ENCODE measurements at places on chromosomes 4 and X. TPM values are rescaled to one million over a fixed set of nuclear protein-coding genes. Genes with fewer than 3 reads are reported as not detected.

GRCh38 chrX:106955004-106955772 lies 35.0 kb downstream of the CLDN2 start:
- no peak for DNase-seq
- H3K4me3 ChIP-seq: no peak overlapping the region
- peaks cover 14% of the 10 kb centered on the region for H3K4me1 ChIP-seq
- no peak overlapping the region for H3K27ac ChIP-seq
- H3K27me3 ChIP-seq: no peaks in the 10 kb centered on the region
- peaks cover 8% of the 10 kb centered on the region for H3K36me3 ChIP-seq

Gene LRP2BP
- polyA plus RNA-seq: 2.6 TPM

- H3K4me3 ChIP-seq: no peak overlapping the region
- no peak overlapping the region for H3K27ac ChIP-seq
- H3K36me3 ChIP-seq: no peaks in the 10 kb centered on the region
- H3K4me1 ChIP-seq: peaks cover 9% of the 10 kb centered on the region
- no peak for DNase-seq
Measured at GRCh38 chrX:103464072-103464773, 55.1 kb downstream of the RAB40A start.

GRCh38 chr4:47238667-47239066 lies 207.3 kb downstream of the GABRB1 start:
- H3K36me3 ChIP-seq: no peaks in the 10 kb centered on the region
- H3K27me3 ChIP-seq: no peaks in the 10 kb centered on the region

Gene RBM46
- polyA plus RNA-seq: 0.06 TPM

DNA sequence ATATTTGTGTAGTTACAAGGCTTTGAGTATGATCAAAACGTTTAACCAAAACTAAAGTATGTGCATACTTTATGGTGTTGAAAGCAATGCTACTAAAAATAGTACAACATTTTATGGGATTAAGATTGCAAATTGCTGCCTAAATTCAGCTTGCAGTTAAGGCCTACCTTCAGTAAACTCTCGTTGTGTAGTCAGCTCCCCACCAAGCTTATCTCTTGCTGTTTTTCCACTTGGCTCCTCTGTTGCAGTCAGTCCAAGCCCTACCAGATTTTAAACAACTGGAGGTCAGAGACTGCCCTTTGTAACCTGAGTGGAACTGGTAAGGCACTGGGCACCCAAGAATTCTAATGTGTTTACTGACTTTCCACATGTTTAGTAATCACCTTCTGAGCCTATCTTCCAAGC lies 25.7 kb downstream of the AFF1 start:
- no peak overlapping the region for H3K4me3 ChIP-seq
- DNase-seq: peak; percentile 62
- peak overlapping the region; percentile 53 for H3K27ac ChIP-seq

GRCh38 chr4:93342738-93343137 lies 485.8 kb upstream of the ATOH1 start:
- H3K36me3 ChIP-seq: no peaks in the 10 kb centered on the region
- no peak overlapping the region for H3K4me3 ChIP-seq
- H3K27me3 ChIP-seq: no peaks in the 10 kb centered on the region
- H3K27ac ChIP-seq: no peak overlapping the region
- H3K4me1 ChIP-seq: no peaks in the 10 kb centered on the region
- no peak for DNase-seq

Gene NXF2B
- 0.36 TPM for polyA plus RNA-seq

DNA sequence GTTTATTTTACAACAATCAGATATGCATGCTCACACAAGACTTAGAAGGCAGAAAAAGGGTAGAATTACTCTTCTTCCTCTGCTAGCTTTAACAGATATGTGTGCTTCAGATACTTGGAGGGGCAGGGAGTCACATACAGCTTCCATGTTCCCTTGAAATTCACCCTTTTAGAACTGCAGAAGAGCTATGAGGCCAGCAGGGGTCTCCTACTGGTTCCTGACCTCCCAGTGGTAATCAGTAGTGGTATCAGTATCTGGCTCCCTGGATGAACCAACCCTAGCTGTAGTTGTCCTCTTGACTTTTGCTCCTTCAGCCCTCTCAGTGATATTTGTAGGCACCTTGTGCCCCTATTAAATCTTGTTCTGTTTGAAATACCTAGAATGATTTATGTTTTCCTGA lies 81.5 kb downstream of the RCHY1 start:
- no peak overlapping the region for H3K27ac ChIP-seq
- H3K4me3 ChIP-seq: no peak overlapping the region
- no peak for DNase-seq
- no peaks in the 10 kb centered on the region for H3K36me3 ChIP-seq
- no peaks in the 10 kb centered on the region for H3K27me3 ChIP-seq

DNA sequence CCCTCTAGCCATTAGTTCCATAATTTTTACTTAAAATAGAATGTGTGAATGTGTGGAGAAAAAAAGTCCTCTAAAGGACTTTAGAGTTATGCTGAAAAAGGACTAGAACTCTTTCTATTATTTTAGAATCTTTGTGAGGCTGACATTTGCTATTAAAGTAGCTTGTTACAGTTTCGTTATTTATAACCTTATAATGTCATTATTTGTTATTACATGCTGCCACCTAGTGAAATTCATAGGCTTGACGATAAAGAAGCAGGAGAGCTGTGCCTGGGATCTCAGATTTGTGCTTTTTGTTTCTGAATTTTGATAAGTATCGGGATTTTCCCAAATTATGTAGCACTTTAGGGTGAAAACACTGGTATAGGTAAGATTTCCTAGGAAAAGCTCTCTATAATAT lies 38.5 kb upstream of the TAPT1 start:
- peak; percentile 22 for DNase-seq
- H3K27ac ChIP-seq: no peak overlapping the region
- peaks cover 3% of the 10 kb centered on the region for H3K36me3 ChIP-seq
- no peaks in the 10 kb centered on the region for H3K27me3 ChIP-seq
- no peaks in the 10 kb centered on the region for H3K4me1 ChIP-seq

- no peaks in the 10 kb centered on the region for H3K36me3 ChIP-seq
- no peaks in the 10 kb centered on the region for H3K27me3 ChIP-seq
- H3K27ac ChIP-seq: no peak overlapping the region
- DNase-seq: no peak
- no peak overlapping the region for H3K4me3 ChIP-seq
Measured at GRCh38 chr4:85243857-85244256, 231.1 kb upstream of the ARHGAP24 start.

- H3K27me3 ChIP-seq: no peaks in the 10 kb centered on the region
- H3K4me3 ChIP-seq: no peak overlapping the region
- peaks cover 14% of the 10 kb centered on the region for H3K4me1 ChIP-seq
- H3K27ac ChIP-seq: peak overlapping the region; percentile 62
- no peak for DNase-seq
- no peaks in the 10 kb centered on the region for H3K36me3 ChIP-seq
Measured at GRCh38 chrX:12986164-12986779, 11.4 kb downstream of the TMSB4X start.

Gene THAP9
- polyA plus RNA-seq: 6.7 TPM

Gene GATA1
- 0.76 TPM for polyA plus RNA-seq

- no peak overlapping the region for H3K27ac ChIP-seq
- H3K27me3 ChIP-seq: no peaks in the 10 kb centered on the region
- H3K4me3 ChIP-seq: no peak overlapping the region
- no peak for DNase-seq
- H3K4me1 ChIP-seq: peaks cover 3% of the 10 kb centered on the region
Measured at GRCh38 chr4:155946486-155946885, 7.2 kb downstream of the CTSO start.

GRCh38 chr4:100977746-100978397 lies 369.5 kb downstream of the PPP3CA start:
- no peak for DNase-seq
- no peaks in the 10 kb centered on the region for H3K4me1 ChIP-seq
- no peak overlapping the region for H3K27ac ChIP-seq
- H3K36me3 ChIP-seq: no peaks in the 10 kb centered on the region
- no peak overlapping the region for H3K4me3 ChIP-seq

Gene PRDM5
- polyA plus RNA-seq: 14.7 TPM

- H3K27me3 ChIP-seq: no peaks in the 10 kb centered on the region
- peaks cover 17% of the 10 kb centered on the region for H3K36me3 ChIP-seq
- H3K27ac ChIP-seq: no peak overlapping the region
Measured at GRCh38 chr4:79904331-79904730, 168.7 kb downstream of the ANTXR2 start.

GRCh38 chr4:145929415-145930178 lies 9.0 kb downstream of the ZNF827 start:
- peaks cover 10% of the 10 kb centered on the region for H3K4me1 ChIP-seq
- H3K27me3 ChIP-seq: no peaks in the 10 kb centered on the region
- no peak overlapping the region for H3K4me3 ChIP-seq
- no peak for DNase-seq
- no peak overlapping the region for H3K27ac ChIP-seq

DNA sequence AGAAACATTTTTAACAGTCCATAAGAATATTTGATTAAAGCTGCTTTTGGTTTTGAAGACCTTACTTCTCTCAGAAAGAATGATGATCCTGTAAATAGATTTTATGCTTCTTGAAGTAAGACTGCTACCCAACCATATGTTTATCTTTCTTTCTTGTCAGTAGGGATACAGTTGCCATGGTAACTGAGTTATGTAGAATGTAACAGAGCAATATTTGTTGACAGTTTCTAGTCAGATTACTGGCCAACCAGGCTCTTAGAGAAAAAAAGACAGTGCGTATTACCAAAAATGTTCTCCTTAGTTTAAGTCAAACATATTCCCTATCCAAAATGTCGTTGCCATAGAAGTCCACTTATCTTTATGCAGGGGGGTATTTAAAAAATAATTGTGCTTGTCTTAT lies 456.8 kb downstream of the PRR32 start:
- H3K4me1 ChIP-seq: no peaks in the 10 kb centered on the region
- H3K36me3 ChIP-seq: no peaks in the 10 kb centered on the region
- no peak for DNase-seq
- H3K27ac ChIP-seq: no peak overlapping the region

GRCh38 chr4:83207497-83208101 lies 77.0 kb downstream of the COQ2 start:
- no peaks in the 10 kb centered on the region for H3K27me3 ChIP-seq
- peaks cover 16% of the 10 kb centered on the region for H3K4me1 ChIP-seq
- no peaks in the 10 kb centered on the region for H3K36me3 ChIP-seq
- DNase-seq: peak; percentile 51
- no peak overlapping the region for H3K4me3 ChIP-seq
- no peak overlapping the region for H3K27ac ChIP-seq

DNA sequence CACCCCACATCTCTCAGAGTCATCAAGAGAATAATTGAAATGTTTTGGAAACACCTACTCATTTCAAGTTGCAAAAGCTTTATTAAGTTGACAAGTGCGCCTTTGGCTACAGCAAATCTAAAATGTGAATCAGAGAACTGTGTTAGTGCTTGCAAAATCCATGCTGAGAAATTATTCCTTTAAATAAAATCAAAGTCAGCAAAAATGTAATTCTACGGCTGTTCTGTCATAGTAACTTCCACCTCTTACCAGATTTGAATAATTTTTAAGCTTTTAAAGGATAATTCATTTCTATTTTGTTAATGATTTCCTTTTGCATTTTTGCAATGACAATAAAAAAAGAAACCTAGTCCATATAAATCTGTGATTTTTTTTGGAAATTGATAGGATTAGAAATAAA lies 1779.1 kb downstream of the STIM2 start:
- no peak for DNase-seq
- no peak overlapping the region for H3K4me3 ChIP-seq
- H3K4me1 ChIP-seq: no peaks in the 10 kb centered on the region
- no peaks in the 10 kb centered on the region for H3K36me3 ChIP-seq
- H3K27ac ChIP-seq: no peak overlapping the region

- no peaks in the 10 kb centered on the region for H3K4me1 ChIP-seq
- H3K27me3 ChIP-seq: no peaks in the 10 kb centered on the region
- H3K4me3 ChIP-seq: no peak overlapping the region
- no peak overlapping the region for H3K27ac ChIP-seq
- H3K36me3 ChIP-seq: no peaks in the 10 kb centered on the region
Measured at GRCh38 chr4:137685357-137685756, 153.1 kb upstream of the PCDH18 start.

Gene DMD
- 23.3 TPM for polyA plus RNA-seq

- H3K27me3 ChIP-seq: peaks cover 3% of the 10 kb centered on the region
- no peak overlapping the region for H3K27ac ChIP-seq
- no peak overlapping the region for H3K4me3 ChIP-seq
- no peaks in the 10 kb centered on the region for H3K4me1 ChIP-seq
Measured at GRCh38 chr4:54433686-54434085, 204.6 kb downstream of the PDGFRA start.

DNA sequence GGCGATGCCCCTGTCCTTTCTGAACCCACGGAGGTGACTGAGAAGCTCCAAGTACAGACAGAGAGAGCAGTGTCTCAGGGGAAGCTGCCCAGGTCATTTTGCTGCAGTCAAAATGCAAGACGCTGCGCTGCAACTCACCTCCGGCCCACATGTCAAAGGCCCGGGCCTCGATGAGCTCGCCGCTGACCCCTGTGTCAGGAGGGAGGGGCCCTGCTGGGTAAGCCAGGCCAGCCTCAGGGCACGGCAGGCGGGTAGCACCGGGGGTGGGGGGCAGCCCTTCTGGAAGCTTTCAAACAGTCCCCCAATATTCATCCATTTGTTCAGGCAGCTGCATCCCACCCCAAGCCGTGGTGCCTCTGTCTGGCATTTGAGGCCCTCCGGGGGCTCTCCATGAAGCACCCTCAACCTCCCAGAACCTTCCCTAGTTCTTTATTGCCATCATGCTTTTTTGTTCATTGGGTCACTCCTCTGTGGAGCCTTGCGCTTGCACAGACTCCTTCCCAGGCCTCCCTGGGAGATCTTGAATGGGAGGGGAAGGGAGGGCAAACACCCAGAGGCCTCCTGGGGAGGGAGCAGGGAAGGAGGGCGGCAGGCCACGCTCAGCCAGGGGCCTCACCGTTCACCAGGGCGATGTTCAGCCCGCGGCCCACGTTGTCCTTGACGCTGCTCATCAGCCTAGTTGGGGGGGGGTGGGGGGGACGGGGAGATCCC lies 8.2 kb downstream of the FAM3A start:
- no peaks in the 10 kb centered on the region for H3K27me3 ChIP-seq
- H3K4me1 ChIP-seq: no peaks in the 10 kb centered on the region
- DNase-seq: no peak
- peaks cover 43% of the 10 kb centered on the region for H3K36me3 ChIP-seq

DNA sequence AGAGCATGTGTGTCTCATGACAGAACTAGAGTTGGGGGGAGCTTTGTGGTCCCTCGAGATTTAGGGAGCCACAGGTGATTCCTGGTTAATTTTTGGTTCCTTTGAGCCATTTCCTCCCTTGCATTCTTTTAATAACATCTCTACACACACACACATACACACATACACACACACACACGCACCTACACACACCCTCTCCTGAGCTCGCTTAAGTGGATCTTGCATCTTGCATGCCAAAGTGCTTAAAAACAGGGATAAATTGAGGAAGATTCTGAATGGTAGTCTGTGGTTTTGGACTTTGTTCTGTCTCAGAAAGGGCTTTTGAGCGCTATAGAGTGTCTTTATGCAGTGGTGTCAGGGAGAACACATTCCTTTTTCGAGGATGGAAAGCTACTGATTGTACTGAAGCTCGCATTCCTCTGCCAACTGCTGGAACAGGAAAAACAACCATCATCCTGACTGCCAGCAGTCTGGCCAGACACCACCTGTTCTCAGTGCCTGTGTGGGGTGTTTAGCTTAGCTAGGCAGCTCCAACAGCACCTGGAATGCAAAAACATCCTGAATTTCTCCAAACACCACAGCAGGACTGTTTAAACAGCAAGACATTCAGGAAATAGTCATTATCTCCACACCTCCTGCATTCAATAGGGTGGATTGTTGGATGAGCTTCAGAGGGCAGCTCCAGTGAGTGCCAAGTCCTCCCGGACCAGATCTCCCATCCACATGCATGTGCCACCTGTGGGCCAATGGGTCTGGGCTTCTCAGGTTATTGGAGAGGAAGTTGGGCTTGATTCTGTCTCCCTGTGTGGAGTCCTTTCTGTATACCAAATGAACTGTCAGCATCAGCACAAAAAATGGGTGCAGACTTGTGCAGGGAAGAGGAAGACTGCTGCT lies 21.9 kb upstream of the IGFBP7 start:
- no peaks in the 10 kb centered on the region for H3K27me3 ChIP-seq
- H3K27ac ChIP-seq: no peak overlapping the region
- DNase-seq: no peak
